ENCODE measurements at places on chromosomes 1 and 21. TPM values are rescaled to one million over a fixed set of nuclear protein-coding genes. Genes with fewer than 3 reads are reported as not detected.

DNA sequence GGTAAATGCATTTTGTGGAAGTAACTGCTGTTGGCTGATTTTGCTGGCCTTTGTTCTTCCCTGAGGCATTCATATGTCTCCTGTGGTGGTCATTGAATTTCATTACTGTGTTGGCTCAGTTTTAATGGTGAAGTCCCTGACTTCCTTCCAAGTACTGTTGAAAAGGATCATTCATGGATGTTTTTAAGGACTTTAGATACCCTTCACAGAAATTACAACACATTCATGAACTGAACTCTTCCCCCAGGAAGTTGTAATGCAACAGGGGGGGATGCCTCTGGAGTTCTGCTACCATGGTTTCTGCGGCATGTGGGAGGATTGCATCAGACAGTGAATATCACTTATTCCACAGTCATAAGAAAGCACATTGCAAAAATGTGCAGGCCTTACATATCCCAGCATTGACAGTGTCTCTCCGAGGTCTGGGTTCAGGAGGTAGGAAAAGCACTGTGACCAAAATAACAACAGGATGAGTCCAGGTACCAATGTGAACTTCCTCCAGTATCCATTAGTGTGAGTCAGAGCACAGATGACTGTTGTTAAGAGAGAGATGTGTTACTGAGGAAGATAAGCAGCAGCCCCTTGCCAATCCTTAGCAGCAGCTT, 2.1 kb upstream of the RAB3GAP2 start:
- DNase-seq = no peak

The CLDN8 gene
- not detected for total RNA-seq

GRCh38 chr1:119005724-119006405, 17.7 kb upstream of the TBX15 start:
- DNase-seq = no peak

GRCh38 chr1:96236156-96236739, 485.3 kb upstream of the PTBP2 start:
- DNase-seq = peak; percentile 21

The GUCA2B gene
- total RNA-seq = 1.4 TPM

The ATP1A4 gene
- not detected for total RNA-seq

GRCh38 chr1:43296207-43296606, 4.6 kb upstream of the TIE1 start:
- DNase-seq = no peak

GRCh38 chr21:15848634-15849560, 119.1 kb downstream of the USP25 start:
- no peak for DNase-seq

DNA sequence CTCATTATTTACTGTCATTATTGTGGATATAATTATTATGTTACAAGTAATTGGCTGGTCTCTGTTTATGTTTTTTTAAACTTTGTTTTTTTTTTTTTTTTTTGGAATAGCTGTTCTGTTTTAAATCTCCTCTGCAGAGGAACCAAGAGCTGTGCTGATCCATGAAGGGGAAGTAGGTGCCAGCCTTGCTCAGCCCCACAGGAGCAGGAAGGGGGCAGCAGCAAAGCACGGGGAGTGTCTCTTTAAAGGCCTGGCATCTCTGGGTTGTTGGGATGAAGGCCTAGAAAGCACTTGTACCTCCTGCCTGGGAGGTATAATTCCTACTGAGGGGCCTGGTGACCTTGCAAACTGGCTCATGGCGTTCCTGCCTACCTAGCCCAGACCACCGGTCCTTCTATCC, 2.5 kb upstream of the GRHL3 start:
- DNase-seq = no peak

All from pancreas (tissue), 10 donors.